Endothelial cell of coronary artery (primary cell): ENCODE measurements at places on chromosomes 3 and 15. TPM values are rescaled to one million over a fixed set of nuclear protein-coding genes. Genes with fewer than 3 reads are reported as not detected.

TF gene
- under 0.01 and 0.36 TPM in 2 replicates for total RNA-seq

SLC22A13 gene
- total RNA-seq: 0.09 and 0.38 TPM in 2 replicates

POPDC2 gene
- total RNA-seq: 0.09 TPM in 2 replicates

SPATA16 gene
- total RNA-seq: not detected in 2 replicates

CPNE9 gene
- total RNA-seq: not detected in 2 replicates
